Muscle of leg (tissue), 16 donors: ENCODE measurements at places on chromosomes 11 and 22. TPM values are rescaled to one million over a fixed set of nuclear protein-coding genes. Genes with fewer than 3 reads are reported as not detected.

- H3K4me3 ChIP-seq, result no peak overlapping the region
- H3K27ac ChIP-seq, result no peak overlapping the region
- H3K27me3 ChIP-seq, result no peaks in the 10 kb centered on the region
- peaks cover 25% of the 10 kb centered on the region for H3K4me1 ChIP-seq
Measured at GRCh38 chr11:123558536-123559315, 95.7 kb downstream of the SCN3B start.

Gene DEUP1
- not detected for polyA plus RNA-seq

- no peak for DNase-seq
- H3K27me3 ChIP-seq, result peaks cover 8% of the 10 kb centered on the region
- H3K27ac ChIP-seq, result no peak overlapping the region
- H3K4me1 ChIP-seq, result peaks cover 4% of the 10 kb centered on the region
Measured at GRCh38 chr22:44677353-44677840, 24.6 kb upstream of the PRR5 start.

Gene IGSF22
- polyA plus RNA-seq, result 2.5 TPM

- H3K36me3 ChIP-seq, result no peaks in the 10 kb centered on the region
- no peak for DNase-seq
- H3K4me1 ChIP-seq, result no peaks in the 10 kb centered on the region
- H3K4me3 ChIP-seq, result no peak overlapping the region
- H3K27me3 ChIP-seq, result no peaks in the 10 kb centered on the region
Measured at GRCh38 chr11:88813233-88813915, 252.4 kb downstream of the GRM5 start.

DNA sequence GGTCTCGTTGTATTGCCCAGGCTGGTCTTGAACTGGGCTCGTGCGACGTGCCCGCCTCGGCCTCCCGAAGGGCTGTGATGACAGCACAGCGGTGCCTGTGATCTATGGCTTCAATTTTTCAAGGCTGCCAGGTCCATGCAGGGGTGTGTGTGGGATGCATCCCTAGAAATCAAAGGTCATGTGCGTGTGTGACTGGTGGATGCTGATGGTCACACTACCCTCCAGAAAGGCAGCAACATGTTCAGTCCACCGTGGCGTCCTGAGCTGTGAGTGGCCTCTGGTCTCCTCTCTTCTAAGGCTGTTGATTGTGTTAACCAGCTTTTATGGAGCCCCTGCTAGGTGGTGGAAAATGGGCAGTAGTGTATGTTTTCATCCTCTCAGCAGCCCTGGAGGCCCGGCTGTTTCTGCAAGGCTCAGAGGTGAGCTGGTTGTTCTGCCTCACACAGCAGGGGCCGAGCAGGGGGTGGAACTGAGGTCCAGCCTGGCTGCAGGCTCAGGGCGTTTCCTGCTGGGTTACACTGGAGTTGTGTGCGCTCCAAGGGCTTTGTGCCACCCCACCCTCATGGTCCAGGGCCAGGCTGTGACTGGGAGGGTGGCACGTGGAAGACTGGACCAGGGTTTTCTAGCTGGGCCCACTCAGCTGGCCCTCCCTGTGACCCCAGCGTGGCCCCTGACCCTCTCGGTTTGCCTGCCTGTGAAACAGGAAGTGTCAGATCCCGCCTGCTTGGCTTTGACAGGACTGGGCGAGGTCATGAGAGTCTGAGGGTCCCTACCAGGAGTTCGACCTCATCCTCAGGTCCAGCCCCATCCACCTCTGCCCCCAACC, 7.7 kb downstream of the BIK start:
- no peak for DNase-seq
- no peaks in the 10 kb centered on the region for H3K36me3 ChIP-seq
- H3K4me3 ChIP-seq, result no peak overlapping the region
- peaks cover 18% of the 10 kb centered on the region for H3K27me3 ChIP-seq

- no peak overlapping the region for H3K27ac ChIP-seq
- no peaks in the 10 kb centered on the region for H3K36me3 ChIP-seq
- no peaks in the 10 kb centered on the region for H3K27me3 ChIP-seq
Measured at GRCh38 chr11:106917973-106918372, 100.3 kb downstream of the GUCY1A2 start.

Gene GRIA4
- 7.2 TPM for polyA plus RNA-seq

Gene PNPLA3
- 0.43 TPM for polyA plus RNA-seq

GRCh38 chr11:62671608-62672389, at the start of the genes LBHD1 and UQCC3:
Gene LBHD1, minus strand, starts transcription at chr11:62672267. Its CDS starts 2,236 bp downstream, at chr11:62670031.
Gene UQCC3, plus strand, starts transcription at chr11:62671673. Its CDS starts 73 bp downstream, at chr11:62671746.
- H3K4me1 ChIP-seq, result peaks cover 29% of the 10 kb centered on the region
- peak within 1 kb of the TSS; percentile 96 for H3K27ac ChIP-seq
- peak within 1 kb of the TSS; percentile 77 for H3K4me3 ChIP-seq
- H3K27me3 ChIP-seq, result no peaks in the 10 kb centered on the region
- H3K36me3 ChIP-seq, result peaks cover 30% of the 10 kb centered on the region
- peak; percentile 94 for DNase-seq

DNA sequence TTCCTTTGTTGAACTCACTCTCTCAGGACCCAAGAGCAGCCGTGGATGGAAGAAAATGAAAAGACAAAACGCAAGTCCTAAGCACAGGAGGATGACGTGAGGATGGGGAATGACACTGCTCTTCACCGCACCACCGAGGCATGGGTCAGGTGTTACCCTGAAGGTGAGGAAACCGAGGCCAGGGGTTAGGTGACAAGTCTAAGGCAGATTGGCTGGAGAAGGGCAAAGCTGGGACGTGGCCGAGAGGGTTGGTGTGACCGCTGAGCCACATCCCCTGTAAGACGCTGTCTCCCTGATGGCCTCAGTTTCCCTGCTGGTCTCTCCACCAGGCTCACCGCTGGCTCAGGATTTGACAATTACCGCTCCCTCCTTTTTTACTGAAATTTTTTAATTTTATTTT, 284.4 kb downstream of the CTTN start:
- H3K27me3 ChIP-seq, result no peaks in the 10 kb centered on the region
- no peaks in the 10 kb centered on the region for H3K4me1 ChIP-seq
- no peak overlapping the region for H3K4me3 ChIP-seq
- H3K27ac ChIP-seq, result no peak overlapping the region

Gene BLID
- not detected for polyA plus RNA-seq

Gene P2RX6
- 25.3 TPM for polyA plus RNA-seq

Gene EHD1
- polyA plus RNA-seq, result 87.0 TPM

Gene EFCAB6
- 1.6 TPM for polyA plus RNA-seq

GRCh38 chr22:24322522-24322921, 51.9 kb downstream of the SPECC1L start:
- H3K27ac ChIP-seq, result no peak overlapping the region
- H3K4me1 ChIP-seq, result no peaks in the 10 kb centered on the region
- no peak for DNase-seq
- peaks cover 34% of the 10 kb centered on the region for H3K36me3 ChIP-seq

Gene JRKL
- 14.3 TPM for polyA plus RNA-seq

- H3K4me1 ChIP-seq, result peaks cover 18% of the 10 kb centered on the region
- peaks cover 8% of the 10 kb centered on the region for H3K36me3 ChIP-seq
- DNase-seq, result peak; percentile 79
- H3K4me3 ChIP-seq, result no peak within 1 kb of the TSS
- H3K27ac ChIP-seq, result peak within 1 kb of the TSS; percentile 74
Measured at GRCh38 chr22:17562906-17563870, at the start of gene SLC25A18. Gene SLC25A18, plus strand, starts transcription at chr22:17563498. Its CDS starts 16,447 bp downstream, at chr22:17579945.

DNA sequence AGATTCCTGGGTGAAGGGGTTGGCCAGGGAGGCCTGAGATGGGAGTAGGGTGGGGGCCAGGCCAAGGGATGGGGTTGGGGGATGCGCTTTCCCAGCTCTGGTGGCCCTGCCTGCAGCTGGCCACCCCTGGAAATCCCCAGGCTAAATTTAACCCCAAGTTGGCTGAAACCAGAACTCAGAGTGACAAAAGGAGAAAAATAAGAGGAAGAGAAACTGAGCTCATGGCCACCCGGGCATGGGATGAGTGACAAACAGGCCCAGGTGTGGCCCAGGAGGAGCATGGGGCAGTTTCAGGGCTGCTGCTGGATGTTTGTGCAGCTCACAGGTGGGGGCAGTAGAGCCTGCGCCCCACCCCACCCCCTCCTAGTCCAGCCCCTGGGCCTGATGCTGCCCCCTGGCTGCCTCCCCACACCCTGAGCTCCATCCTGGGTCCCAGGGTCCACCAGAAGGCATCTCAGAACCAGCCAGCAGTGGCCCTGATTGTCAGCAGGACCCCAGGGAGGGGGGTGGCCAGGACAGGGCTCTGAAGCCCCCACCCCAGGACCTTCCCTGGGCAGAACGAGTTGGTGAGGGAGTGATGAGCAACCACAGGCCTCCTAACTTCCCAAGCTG, 48.0 kb downstream of the IGLL5 start:
- H3K4me3 ChIP-seq, result no peak overlapping the region
- H3K36me3 ChIP-seq, result no peaks in the 10 kb centered on the region
- H3K27me3 ChIP-seq, result no peaks in the 10 kb centered on the region

Gene OR52H1
- polyA plus RNA-seq, result not detected

DNA sequence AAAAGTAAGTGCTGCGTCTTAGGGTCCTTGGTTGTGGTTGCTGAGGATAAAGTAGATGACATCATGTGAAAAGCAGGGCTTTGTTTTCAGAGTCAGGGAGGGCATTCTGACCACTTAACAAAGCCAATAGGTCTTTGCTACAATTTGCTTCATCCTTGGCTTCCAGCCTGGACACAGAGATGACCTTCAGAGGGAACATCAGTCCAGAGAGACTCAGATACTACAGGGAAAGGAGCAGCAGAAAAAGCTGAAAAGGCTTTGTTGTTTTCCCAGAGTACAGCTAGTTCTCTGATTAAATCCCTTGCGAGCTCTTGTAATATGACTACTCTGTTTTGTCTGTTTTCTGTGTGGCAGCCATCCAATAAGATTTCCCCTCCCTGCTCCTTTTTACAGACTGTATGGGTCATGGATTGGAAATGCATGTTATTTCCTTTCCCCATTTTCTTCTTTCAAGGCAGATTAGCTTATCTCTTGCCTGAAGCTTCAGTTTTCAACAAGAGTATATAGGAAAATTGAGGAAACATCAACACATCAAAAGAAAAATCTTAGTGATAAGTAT, 31.9 kb downstream of the ATG13 start:
- H3K27me3 ChIP-seq, result no peaks in the 10 kb centered on the region
- peak overlapping the region; percentile 91 for H3K27ac ChIP-seq
- peaks cover 2% of the 10 kb centered on the region for H3K4me1 ChIP-seq
- peaks cover 55% of the 10 kb centered on the region for H3K36me3 ChIP-seq
- no peak overlapping the region for H3K4me3 ChIP-seq

DNA sequence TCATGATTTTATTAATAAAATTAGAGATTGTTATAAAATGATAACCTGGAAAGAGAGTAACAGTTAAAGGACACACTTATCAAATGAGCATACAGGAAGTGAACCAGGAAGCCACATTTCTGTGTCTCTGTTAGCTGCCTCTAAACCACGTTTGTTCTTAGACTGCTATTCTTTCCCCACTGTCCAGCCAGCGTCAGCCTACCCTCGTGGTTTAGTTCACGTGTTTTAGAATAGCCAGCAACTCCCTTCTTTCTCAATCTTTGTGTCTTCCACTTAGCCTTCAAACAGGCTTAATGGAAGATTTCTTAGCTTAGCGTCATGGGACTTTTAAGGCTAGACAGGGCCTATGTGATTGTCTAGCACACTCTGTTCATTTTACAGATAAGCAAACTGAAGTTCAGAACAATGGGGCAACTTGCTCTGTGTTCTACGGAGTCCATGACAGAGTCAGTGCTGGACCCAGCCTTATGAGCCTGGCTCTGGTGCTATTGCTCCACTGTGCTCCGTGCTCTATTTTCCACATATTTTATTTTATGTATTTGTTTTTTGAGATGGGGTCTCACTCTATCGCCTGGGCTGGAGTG, 27.2 kb downstream of the GRAMD1B start:
- no peaks in the 10 kb centered on the region for H3K36me3 ChIP-seq
- H3K27me3 ChIP-seq, result no peaks in the 10 kb centered on the region
- H3K4me1 ChIP-seq, result peaks cover 15% of the 10 kb centered on the region
- DNase-seq, result peak; percentile 71
- H3K4me3 ChIP-seq, result no peak overlapping the region

Gene HORMAD2
- not detected for polyA plus RNA-seq

GRCh38 chr11:62613291-62613778, 278 bp downstream of the ROM1 start:
- no peak for DNase-seq
- H3K4me1 ChIP-seq, result peaks cover 24% of the 10 kb centered on the region
- peaks cover 2% of the 10 kb centered on the region for H3K27me3 ChIP-seq
- H3K36me3 ChIP-seq, result peaks cover 56% of the 10 kb centered on the region
